Esophagus squamous epithelium (tissue), 5 donors: ENCODE measurements at places on chromosomes 6 and 20.

DNA sequence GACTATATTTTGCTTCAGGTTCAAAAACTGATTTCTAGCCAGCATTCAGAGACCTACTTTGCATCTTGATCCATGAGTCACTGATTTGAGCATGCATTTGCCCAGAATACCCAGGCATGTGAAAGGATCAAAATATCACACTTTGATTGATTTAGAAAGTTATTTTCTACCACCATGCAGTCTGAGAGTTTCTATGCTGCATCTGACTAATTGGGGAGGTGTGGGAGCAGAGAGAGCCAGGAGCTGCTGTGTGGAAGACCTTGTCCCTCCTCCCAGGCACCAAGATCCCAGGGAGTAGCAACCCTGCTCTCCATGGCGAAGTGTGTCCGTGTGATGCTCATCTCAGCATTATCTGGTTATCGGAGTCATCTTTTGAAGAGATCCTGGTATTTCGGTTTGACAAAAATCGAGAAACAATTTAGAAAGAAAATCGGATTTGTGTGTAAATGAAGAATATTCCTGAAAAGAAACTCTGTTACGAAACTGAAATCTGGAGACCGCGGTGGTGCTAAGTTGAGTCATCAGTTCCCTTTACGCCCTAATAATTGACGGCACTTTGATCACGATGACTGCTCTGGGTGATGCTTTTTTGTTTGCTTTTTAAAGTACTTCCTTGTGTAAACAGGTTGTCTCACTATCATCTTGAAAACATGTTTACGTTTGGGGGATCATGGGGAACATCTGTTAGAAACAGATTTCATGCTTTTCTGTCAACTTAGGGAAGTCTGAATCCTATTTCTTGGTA is 193.4 kb downstream of the BACH2 start:
- no peak for DNase-seq

DNA sequence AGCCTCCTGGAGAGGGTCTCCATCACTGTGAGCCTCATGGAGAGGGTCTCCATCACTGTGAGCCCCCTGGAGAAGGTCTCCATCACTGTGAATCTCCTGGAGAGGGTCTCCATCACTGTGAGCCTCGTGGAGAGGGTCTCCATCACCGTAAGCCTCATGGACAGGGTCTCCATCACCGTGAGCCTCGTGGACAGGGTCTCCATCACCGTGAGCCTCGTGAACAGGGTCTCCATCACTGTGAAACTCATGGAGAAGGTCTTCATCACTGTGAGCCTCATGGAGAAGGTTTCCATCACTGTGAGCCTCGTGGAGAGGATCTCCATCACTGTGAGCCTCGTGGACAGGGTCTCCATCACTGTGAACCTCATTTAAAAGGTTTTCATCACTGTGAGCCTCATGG is 140.0 kb downstream of the ERMARD start:
- no peak for DNase-seq

DNA sequence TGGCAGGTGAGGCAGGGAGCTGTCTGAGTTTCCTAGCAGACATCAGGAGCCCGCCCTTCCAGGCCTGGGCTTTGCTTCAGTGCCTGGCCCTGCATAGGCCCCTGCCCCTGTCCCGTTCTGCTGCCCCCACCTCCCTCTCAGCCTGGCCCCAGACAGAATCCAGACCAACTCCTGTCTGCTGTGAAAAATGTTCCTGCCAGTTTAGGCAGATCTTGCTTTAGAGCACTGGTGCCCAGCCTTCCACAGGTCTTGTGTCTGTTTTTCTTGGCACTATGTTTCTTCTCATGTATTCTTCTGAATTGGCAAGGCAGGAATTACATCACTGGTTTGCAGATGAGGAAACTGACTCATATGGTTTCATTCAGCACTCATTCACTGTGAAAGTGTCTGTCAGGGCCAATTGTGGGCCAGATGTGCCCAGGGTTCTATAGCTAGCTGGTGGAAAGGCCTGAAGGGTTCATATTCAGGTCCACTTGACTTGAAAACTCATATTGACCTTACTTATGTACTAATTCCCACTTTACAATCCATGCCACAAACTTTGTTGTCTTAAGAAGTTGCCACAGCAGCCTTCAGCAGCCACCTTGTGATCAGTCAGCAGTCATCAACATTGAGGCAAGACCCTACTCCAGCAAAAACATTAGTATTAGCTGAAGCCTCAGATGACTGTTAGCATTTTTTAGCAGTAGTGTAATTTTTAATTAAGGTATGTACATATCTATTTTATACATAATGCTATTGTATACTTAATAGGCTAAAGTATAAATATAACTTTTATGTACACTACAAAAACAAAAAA is 40.5 kb downstream of the HLA-F start:
- DNase-seq = no peak

DNA sequence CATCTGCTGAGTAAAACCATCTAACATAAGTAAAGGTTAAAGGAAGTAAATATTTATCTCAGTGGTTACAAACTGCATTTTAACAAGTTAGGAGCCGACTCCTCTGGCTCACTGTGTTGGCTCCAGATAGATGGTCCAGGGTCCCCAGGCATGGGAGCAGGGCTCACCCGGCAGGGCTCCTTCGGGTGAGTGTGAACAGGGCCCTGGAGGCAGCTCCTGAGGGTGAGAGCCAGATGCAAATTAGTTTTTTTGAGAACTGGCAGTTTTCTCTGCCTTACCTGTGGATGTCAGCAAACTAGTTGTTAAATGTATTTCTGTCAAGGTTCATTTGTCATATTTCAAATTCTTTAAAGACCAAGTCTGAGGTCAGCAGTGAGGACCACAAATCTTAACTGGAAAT is 21.5 kb downstream of the TPBG start:
- no peak for DNase-seq

DNA sequence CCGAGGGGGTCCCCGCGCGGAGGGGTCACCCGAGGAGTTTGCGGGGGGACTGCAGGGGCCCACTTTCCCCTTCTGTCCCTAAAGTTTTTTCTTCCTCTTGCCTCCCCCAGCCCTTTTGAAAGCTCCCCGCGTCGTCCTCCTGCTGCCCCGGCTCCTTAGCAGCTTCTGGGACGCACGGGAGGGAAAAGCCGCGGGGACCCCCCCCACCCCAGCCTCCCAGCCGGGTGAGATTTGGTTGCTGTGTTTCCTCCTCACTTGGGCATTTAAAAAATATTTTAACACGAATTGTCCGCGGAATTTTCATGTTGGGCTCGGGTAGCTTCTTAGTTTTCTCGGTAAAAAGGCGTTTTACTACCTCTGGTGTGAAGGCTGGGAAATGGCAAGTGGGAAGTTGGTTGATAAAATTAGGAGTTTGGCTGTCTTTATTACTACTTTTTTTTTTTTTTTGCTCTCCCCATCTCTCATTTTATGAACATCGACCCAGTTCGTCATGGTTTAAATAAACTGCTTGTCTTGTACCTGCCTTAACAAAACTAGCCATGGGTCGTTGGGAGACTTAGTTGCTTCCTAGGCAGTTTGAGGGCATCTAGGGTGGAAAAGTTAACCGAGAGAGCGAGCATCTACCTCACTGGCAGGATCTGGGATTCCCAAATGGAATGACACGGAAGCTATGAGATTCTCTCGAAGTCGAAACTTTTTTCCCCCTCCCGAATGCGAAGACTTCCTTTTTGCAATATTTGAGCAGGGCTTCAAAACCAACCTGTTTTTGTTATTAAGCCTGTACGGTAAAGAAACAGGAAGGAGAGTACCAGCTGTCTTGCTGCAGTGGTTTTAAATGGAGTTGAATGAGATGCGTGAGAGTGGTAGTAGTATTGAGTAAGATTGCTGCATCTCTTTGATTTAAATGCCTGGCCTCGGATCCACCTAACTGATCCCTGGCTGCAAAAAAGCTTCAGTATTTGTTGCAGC is 868 bp downstream of the NCOA3 start:
- no peak for DNase-seq

DNA sequence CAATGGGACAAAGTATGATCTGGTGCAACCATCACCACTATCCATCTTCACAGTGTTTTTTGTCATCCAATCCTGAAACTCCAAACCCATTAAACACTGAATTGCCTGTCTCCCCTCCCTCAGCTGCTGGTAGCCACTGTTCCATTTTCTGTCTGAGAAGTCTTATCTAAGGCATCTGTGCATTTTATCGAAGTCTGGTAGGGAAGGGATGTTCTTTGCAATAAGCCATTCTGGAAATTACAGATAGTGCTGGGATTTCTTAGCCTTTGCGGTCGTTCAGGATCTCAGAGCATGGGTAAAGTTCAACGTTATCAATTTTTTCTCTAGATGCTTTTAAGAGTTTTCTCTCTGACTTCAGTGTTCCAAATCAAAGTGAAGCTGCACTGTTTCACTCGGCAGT is 24.1 kb downstream of the KIF25 start:
- no peak for DNase-seq

GRCh38 chr6:30283761-30284160 is 43.0 kb upstream of the TRIM39 start:
- no peak for DNase-seq

DNA sequence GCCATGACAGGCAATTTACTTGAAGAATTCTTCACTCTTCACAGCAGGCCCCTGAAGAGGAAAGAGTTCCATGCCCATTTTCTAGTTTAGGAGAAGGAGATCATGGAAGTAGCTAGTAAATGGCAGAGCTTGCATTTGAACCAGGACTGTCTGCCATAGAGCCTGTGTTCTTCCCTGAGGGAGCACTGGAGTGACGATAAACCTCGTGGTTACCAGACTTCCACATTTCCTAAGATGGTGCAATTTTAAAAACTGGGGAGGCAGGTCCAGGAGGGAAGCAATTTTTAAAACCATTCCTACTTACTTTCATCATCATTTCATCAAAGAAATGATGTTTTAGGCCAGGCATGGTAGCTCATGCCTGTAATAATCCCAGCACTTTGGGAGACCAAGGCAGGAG is 36.8 kb downstream of the STK35 start:
- DNase-seq = no peak

DNA sequence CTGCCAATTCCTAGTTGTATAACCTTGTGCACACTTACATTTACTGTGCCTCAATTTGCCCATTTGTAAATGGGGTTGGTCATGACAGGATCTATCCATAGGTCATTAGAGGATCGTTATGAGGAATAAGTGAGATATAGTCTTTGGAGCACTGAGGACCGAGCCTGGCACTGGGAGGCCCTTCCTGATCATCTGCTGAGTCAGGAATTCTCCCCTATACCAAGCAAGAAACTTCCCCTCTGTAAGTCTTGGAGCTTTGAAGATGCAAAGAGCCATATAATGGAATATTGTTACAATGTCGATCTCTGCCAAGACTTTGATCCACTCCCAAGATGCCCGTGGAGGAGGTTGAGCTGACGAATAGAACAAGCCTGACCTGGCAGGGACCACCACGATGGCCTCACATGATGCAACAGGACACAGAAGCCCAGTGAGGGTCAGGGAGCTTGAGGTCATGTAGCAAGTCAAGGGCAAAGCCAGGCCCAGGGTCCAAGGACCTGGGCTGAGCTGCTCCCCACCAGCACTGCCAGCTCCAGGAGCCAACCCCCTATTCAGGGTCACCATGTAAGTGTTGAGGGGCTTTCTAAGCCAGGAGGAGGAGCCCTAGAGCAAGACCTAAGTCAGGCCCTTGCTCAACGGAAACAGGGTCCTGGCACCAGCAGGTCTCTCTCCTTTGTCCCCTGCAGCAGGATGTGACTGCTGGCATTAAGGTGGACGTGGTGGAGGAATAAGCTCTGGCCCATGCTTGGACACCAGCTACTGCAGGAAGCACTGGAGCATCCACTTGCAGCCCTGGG is 16.7 kb downstream of the PDRG1 start:
- DNase-seq = no peak

GRCh38 chr20:51525241-51526105 is 17.0 kb downstream of the NFATC2 start:
- DNase-seq = no peak

GRCh38 chr6:159959165-159959975 is 9.5 kb upstream of the IGF2R start:
- no peak for DNase-seq

GRCh38 chr6:105859457-105859856 is 226.7 kb upstream of the PRDM1 start:
- DNase-seq = no peak

- DNase-seq = no peak
Observed at GRCh38 chr6:108839083-108839642, 9.1 kb upstream of the ARMC2 start.

GRCh38 chr6:30829639-30830255 is 54.6 kb upstream of the DDR1 start:
- no peak for DNase-seq

GRCh38 chr20:37202267-37202943 is 23.1 kb upstream of the MROH8 start:
- no peak for DNase-seq

- DNase-seq = no peak
Observed at GRCh38 chr6:129936329-129937165, 75.4 kb upstream of the TMEM244 start.

- no peak for DNase-seq
Observed at GRCh38 chr20:53513489-53514298, 79.9 kb downstream of the ZNF217 start.

- no peak for DNase-seq
Observed at GRCh38 chr6:111808493-111808892, 64.8 kb downstream of the FYN start.

GRCh38 chr20:46402331-46402811 is 4.0 kb downstream of the ELMO2 start:
- DNase-seq = no peak

DNA sequence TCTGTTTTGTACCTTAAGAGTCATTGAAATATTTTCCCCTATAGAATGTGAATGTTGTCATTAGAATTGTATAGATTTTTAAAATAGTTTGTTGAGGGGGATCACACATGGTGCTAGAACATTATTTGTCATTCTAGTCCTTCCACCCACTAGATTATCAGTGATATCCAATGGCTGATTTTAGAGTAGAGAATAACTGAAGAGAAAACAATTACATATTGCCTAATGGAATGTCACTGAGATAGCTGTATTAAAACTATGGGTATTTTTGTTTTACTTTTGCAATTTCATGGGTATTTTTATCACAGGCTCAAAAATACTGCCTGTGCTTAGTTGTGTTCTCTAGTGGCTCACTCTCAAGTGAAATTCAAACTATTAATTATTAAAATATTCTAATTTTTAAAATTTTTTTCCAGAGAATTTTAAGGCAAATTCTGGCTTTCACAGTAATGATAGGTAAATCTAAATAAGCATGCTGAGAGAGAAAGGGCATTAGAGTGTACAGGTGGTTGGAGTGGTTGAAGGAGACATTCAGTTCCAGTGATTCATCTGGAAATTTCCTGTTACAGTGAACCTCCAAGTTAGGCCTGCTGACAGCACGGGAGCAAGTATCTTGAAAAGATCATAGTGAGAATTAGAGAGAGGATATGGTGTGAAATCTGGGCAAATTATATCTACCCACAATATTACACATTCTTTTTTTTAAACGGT is 399.6 kb downstream of the NKAIN2 start:
- no peak for DNase-seq

GRCh38 chr20:5880326-5880725 is 70.0 kb downstream of the TRMT6 start:
- DNase-seq = no peak

- no peak for DNase-seq
Observed at GRCh38 chr6:21478883-21479539, 114.5 kb upstream of the SOX4 start.

- no peak for DNase-seq
Observed at GRCh38 chr6:152161501-152161900, 354.0 kb downstream of the ESR1 start.
